ENCODE measurements at places on chromosomes 2 and 18.

GRCh38 chr2:119407430-119408220 is 24.0 kb upstream of the TMEM37 start:
- peak; percentile 49 for DNase-seq

- DNase-seq, result no peak
Observed at GRCh38 chr2:62964671-62965070, 86.0 kb upstream of the OTX1 start.

DNA sequence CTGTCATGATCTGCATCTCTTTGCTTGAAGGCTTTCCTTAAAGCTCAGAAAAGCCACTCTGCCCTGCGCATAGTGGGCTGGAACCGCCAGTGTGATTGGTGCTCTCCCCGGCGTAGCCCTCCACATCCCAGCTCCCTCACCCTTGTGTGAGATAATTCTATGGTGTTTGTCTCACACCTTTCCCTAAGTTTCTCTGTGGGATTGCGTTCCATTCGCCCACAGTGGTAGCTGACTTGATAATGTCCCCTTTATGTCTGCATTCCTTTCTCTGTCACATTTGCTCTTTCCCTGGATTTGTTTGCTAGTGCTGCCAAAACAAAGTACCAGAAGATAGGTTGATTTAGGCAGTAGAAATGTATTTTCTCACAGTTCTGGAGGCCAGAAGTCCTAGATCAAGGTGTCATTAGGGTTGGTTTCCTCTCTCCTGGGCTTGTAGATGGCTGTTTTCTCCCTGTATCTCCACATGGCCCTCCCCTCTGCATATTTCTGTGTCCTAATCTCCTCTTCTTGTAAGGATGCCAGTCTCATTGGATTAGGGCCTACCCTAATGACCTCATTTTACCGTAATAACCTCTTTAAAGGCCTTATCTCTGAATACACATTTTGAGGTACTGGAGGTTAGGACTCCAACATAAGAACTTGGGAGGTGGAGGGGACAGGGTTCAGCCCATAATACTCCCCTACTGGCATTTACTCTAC is 7.4 kb upstream of the TMEM87B start:
- DNase-seq, result no peak

DNA sequence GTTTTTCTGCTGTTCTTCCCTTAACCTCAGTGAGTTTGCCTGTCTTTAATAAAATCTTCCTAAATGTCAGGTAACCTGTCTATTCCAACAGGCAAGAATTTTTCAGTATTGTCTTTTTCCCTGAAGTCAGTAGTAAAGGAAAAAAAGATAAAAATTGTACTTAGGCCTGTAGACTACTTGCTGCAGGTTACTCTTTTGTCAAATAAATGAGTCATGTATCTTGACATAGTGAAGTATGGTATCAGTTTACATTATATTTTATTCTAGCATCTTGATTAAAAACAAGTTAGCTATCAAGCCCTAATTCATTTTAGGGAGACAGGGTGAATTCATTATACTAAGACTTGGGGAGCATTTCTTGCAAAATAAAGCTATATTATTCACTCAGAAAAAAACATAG is 59.8 kb downstream of the ITGA4 start:
- no peak for DNase-seq

- peak; percentile 60 for DNase-seq
Observed at GRCh38 chr2:36780231-36780839, 83.8 kb downstream of the VIT start.

DNA sequence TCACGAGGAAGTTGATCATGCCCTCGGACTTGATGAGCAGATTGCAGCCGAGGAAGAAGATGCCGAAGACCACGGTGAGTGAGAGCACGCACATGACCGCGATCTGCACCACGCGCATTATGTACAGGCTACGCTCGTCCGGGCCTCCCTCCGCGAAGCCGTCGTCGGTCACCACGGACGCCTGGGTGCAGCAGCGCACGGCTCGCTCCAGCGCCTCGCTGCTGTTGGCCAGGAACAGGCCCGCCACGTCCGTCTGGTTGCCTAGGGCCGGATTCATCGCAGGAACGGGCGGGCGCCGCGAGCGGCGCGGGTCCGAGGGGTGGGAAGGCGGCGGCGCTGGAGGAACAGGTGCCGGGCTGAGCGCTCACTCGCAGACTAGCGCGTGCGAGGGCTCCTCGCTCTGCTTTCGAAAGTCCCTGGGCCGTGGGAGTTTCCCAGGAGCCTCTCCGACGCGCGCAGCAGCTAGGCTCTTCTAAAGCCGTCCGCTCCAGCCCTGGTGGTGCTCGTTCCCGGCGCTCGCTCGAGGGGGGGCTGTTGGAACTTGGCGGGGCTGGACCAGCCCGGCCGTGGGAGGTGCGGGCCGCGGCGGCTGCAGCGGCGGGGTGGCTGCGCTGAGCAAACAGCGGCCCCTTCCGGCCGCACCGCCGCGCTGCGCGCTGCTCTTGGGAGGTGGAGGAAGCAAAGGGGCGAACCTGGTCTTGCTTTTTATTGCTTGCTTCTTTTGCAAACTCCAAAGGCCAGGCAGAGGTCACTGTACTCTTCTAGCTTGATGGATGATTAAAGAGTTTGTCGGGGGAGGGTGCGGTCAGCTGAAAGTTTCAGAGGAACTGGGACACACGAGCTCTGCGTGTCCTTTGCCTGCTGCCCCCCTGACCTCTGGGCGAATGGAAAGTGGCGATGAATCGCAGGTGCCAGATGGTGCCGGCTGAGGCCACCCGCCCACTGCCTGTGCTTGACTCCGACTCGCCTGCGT is at the start of gene RPRM:
RPRM (minus strand) TSS at position 474 of the 973 bp plus-strand sequence; CDS start at position 277, 197 bp downstream.
- DNase-seq, result peak; percentile 50

GRCh38 chr2:127614731-127615130 is 31.2 kb upstream of the GPR17 start:
- peak; percentile 34 for DNase-seq

DNA sequence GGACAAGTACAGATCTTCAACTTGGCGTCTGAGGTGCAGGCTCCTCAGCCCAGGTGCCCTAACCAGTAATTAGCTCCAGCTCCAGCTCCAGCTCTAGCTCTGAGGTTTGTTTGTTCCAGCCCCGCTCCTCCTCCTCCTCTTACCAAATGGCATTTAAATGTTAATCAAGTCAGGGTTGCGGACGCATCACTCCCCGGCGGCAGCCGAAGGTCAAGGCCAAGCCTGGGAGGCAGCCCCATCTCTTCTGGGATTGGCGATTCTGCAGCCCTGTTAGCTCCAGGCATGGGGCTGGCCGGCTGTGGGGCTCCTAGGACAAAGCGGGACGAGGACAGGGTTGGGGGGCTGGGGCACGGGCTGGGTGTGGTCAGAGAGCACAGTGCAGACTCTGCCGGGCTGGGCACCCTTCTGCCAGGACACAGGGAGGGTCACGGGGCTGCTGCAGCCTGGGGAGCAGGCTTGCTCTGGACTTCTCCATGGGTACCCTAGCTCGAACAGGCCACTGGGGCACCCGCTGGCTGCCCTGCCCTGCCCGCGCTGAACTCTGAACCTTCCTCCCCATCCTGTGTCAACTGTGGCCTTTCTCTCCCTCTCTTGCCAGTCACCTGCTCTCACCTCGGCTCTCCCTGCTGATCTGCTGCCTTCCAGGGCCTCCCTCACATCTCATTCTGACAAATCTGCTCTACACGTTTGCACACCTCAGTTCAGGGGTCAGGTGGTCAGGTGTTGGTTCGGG is 203.3 kb downstream of the CELF4 start:
- no peak for DNase-seq

GRCh38 chr18:55513161-55513560 is 74.8 kb downstream of the TCF4 start:
- DNase-seq, result no peak

- DNase-seq, result no peak
Observed at GRCh38 chr2:64065516-64065915, 46.3 kb upstream of the VPS54 start.

DNA sequence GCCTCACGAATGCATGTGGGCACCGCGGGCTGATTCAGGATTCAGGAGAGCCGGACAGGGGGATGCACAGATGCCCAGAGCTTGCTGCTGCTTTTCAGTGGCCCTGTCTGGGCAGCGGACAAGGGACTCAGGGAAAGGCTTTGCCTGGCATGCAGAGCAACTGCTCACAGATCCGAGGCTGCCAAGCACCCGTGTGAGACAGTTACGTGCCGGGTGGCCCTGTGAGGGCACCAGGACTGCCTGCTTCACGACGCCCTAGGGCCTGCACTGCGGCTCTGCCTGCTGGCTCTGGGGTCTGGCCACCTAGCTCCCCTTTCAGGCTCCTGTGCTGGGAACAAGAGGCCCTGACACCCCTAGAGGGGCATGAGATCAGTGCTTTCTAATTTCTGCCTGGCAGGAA is 221.4 kb upstream of the PXDN start:
- no peak for DNase-seq

- DNase-seq, result peak; percentile 90
Observed at GRCh38 chr2:124254621-124255020, 229.5 kb downstream of the CNTNAP5 start.

- DNase-seq, result no peak
Observed at GRCh38 chr2:176687944-176688343, 418.7 kb downstream of the MTX2 start.

DNA sequence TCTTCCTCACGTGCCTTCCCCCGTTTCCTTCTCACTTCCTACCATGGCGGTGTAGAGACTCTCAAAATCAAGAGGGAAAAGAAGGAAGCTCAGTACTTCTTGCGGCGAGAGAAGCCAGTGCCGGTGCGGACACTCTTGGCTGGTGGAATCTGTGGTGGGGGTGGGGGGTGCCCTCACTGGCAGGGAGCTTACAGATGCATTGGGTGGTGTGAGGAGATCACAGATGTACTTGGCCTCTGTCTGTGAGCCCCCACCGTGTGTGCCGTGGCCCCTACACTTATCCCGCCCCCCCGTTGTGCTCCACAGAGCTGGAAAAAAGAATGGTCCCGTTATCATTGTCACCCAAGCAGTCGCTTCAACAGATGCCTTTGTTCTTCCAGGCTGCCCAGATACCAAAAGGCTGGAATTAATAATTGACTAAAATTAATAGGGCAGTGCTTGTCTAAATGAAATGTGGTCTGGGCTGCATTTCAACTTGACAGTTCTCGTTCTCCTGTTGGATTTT is 79.8 kb downstream of the VAPA start:
- DNase-seq, result no peak

GRCh38 chr2:152585830-152586484 is 131.3 kb downstream of the PRPF40A start:
- DNase-seq, result peak; percentile 99

DNA sequence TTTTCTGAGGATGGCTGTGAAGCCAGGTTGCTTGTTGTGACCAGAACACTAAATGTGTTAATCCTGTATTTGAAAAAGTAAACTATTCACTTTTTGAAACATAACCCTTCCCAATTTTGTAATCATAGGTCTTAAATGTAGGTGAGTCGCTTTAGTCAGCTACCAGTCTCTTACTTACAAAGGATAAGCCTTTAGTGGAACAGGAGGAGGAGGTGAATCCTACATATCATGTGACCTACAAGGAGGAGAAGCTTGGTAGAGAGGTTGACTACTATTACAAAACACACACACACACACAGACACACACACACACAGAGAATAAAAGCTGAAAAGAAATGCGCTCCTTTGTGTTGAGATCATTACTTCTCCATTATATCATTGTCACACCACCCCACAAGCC is 59.9 kb upstream of the SPAG16 start:
- no peak for DNase-seq

- DNase-seq, result no peak
Observed at GRCh38 chr2:226979004-226979403, 143.2 kb downstream of the RHBDD1 start.

DNA sequence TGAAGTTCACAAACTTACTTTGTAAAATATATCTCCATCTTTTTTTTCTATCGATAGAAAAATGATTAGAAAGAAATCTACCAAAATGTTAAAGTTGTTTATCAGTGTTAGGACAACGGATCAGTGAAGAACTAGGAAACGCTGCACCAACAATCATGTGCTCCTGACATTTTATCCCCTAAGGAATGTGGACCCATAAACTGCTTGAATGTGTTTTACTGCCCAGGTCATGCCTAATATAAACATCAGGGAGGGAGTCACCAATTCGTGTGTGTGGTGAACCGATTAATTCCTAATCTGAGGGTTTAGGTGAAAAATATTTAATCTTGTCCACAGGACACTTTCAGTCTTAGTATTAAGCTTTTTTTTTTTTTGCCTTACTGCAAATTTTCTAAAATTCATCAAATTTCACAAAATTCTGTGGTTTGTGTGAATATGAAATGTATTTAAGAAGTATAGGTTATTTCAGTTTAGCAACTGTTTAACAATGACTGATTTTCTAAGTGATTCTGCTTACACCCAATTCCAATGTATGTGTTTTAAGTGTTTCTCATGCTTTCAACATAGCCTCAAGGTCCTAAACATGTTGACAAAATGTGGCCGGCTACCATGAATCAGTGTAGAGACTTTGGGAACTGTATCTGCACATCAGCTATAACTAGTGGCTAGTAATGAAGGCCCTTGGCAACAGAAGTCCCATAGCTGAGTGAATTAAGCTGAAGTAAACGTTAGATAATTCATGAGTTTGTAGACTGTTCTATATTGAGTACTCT is 11.1 kb upstream of the KIDINS220 start:
- peak; percentile 8 for DNase-seq

GRCh38 chr2:38168710-38169480 is 92.9 kb upstream of the CYP1B1 start:
- DNase-seq, result peak; percentile 76

GRCh38 chr2:10089565-10090190 is 9.5 kb upstream of the CYS1 start:
- DNase-seq, result no peak

- peak; percentile 56 for DNase-seq
Observed at GRCh38 chr2:50613161-50613560, 418.8 kb downstream of the NRXN1 start.

GRCh38 chr2:26670931-26671460 is 21.5 kb upstream of the KCNK3 start:
- DNase-seq, result no peak

GRCh38 chr2:97913846-97914245 is 81.9 kb downstream of the TMEM131 start:
- DNase-seq, result no peak

- no peak for DNase-seq
Observed at GRCh38 chr18:54094474-54094873, 130.0 kb downstream of the MBD2 start.

DNA sequence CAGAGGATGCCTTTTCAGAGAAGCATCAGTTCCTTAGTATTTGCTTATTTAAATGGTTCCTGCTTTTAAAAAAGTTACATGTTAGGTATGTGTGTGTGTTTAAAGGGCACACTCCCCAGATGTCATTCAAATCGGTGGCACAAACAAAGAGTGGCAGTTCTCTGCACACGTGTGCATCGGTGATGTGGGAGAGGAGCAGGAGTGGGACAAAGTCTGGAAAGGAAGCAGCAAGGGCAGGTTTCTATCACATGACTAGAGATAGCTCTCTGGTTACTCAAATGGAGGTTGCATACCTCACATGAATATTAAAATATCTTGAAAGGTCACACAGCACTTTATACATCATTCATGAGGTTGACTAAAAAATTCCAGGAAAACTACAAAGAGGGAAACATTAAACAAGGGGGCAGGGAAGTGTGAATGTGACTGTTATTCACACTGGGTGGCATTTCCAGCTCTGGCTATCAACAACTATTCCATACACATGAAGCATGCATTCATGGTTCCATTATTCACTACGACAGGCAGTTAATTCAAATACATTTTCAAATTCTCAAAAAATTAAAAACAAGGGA is 64.7 kb downstream of the SEPTIN10 start:
- peak; percentile 14 for DNase-seq
